Activated CD8-positive, alpha-beta memory T cell treated with anti-CD3 and anti-CD28 coated beads, Interleukin-2, amount 10 ng/mL, durations not matched to agents 7 days and 5 days (primary cell): ENCODE measurements at places on chromosomes 5 and 9. TPM values are rescaled to one million over a fixed set of nuclear protein-coding genes. Genes with fewer than 3 reads are reported as not detected.

STING1 gene
- total RNA-seq, result 103 TPM

C9orf50 gene
- total RNA-seq, result not detected

- H3K36me3 ChIP-seq, result no peaks in the 10 kb centered on the region
- H3K27me3 ChIP-seq, result no peaks in the 10 kb centered on the region
- no peak overlapping the region for H3K4me3 ChIP-seq
- no peak overlapping the region for H3K27ac ChIP-seq
- DNase-seq, result no peak
These were observed 122.4 kb downstream of the FAM170A start for GRCh38 chr5:119751734-119752094.

GRCh38 chr9:126401581-126401980 is 75.0 kb downstream of the MVB12B start:
- H3K4me1 ChIP-seq, result peaks cover 55% of the 10 kb centered on the region
- H3K27ac ChIP-seq, result peak overlapping the region; percentile 73
- no peaks in the 10 kb centered on the region for H3K27me3 ChIP-seq
- peaks cover 20% of the 10 kb centered on the region for H3K36me3 ChIP-seq

DNA sequence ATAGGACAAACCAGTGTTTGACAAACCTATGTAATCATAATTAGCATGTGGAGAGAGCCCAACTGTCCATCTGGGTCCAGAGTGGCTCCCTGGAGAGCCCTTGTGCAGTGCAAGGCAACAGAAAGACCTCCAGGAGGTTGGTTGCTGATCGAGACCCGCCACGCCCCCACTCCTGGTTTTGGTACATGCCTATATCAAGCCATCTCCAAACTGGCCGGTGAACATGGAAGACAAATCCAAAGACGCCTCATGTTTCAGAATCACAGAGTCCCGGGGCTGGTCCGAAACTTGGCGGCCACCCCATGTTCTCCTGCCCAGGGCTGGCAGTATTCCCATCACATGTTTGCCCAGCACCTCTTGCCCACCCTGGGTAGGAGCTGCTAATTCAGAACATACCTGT is 140.2 kb downstream of the PAX5 start:
- H3K27ac ChIP-seq, result no peak overlapping the region
- DNase-seq, result no peak
- H3K27me3 ChIP-seq, result peaks cover 45% of the 10 kb centered on the region
- H3K4me1 ChIP-seq, result no peaks in the 10 kb centered on the region
- H3K36me3 ChIP-seq, result no peaks in the 10 kb centered on the region

GRCh38 chr9:114143234-114143633 is 12.1 kb upstream of the COL27A1 start:
- no peaks in the 10 kb centered on the region for H3K36me3 ChIP-seq
- H3K27ac ChIP-seq, result no peak overlapping the region
- no peak for DNase-seq
- no peaks in the 10 kb centered on the region for H3K4me1 ChIP-seq
- no peak overlapping the region for H3K4me3 ChIP-seq

GRCh38 chr9:127567730-127568617 is 44.1 kb upstream of the STXBP1 start:
- peak overlapping the region; percentile 52 for H3K27ac ChIP-seq
- H3K4me1 ChIP-seq, result peaks cover 46% of the 10 kb centered on the region
- peak overlapping the region; percentile 77 for H3K4me3 ChIP-seq
- H3K36me3 ChIP-seq, result peaks cover 8% of the 10 kb centered on the region
